CD4-positive, alpha-beta T cell treated with Interleukin-15 for 1 hour (primary cell): ENCODE measurements at places on chromosomes 13 and 19.

DNA sequence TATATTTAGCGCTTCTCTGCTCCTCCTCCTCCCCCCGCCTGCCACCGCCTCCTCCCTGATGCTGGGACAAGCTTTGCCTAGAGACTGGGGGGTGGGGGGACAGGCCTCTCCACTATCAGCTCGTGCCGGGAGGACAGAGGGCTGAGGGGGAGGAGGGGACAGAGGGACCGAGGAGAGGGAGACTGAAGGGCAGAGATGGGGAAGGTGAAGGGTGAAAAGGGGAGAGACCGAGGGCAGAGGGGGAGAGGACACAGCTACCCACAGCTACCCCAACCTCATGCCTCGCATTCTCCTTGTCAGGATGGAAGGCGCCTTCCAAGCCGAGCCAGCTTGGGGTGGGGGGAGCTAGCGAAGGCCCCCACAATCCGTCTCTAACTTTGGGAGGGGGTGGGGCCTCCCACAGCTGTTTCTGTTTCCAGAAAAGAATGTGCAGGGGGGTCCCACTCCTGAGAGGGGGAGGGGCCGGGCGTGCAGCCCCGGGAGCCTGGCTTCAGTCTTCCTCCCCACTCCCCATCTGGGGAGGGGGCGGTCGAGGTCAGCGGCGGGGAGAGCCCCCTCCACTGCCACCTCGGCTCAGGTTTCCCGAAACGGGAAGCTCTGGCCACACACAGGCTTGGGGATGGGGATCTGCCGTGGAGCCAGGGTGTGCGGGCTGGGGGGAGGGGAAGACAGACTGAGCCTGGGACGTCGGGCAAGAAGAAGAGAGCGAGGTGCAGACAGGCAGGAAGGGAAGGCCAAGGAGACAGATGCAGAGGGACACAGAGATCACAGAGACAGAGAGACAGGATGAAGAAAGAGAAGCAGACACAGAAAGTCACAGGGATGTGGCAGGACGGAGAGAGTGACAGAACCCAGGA, 1.6 kb downstream of the DACT3 start:
- DNase-seq, result peak; percentile 26

- DNase-seq, result peak; percentile 47
Measured at GRCh38 chr19:41225238-41226052, 6.4 kb downstream of the AXL start.

DNA sequence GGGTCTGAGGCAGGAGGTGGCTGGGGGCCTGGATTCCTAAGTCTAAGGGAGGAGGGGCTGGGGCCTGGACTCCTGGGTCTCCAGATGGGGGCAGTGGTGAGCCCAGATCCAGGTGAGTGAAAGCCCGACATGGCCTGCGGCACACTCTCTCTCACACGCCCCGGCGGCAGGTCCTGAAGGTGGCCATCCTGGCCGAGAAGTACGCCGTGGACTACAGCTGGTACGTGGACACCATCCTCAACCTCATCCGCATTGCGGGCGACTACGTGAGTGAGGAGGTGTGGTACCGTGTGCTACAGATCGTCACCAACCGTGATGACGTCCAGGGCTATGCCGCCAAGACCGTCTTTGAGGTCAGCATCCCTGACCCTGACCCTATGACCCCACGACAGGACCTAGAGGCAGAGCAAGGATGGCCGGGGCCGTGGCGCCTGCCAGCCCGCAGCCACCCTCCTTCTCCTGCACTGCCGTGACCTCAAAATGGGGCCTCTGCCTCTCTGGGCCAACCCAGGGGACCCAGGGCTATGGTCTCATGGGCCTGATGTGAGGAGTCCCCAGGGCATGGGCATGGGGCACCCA, 13.2 kb downstream of the FUZ start:
- no peak for DNase-seq

- DNase-seq, result no peak
Measured at GRCh38 chr19:2129486-2129885, 21.9 kb downstream of the AP3D1 start.

DNA sequence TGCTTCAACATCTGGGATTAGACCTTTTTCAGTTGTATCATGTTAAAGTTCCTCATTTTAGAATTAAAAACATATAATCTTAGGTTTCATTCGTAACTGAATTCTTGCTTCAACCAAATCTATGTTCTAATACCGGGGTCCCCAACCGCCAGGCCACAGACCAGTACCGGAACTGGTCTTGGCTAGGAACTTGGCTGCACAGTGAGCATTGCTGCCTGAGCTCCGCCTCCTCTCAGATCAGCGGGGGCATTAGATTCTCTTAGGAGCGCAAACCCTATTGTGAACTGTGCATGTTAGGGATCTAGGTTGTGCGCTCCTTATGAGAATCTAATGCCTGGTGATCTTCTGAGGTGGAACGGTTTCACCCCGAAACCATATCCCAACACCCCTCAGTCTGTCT, 19.2 kb downstream of the ITM2B start:
- no peak for DNase-seq

GRCh38 chr13:24632382-24633121, 47.7 kb upstream of the ATP12A start:
- no peak for DNase-seq

DNA sequence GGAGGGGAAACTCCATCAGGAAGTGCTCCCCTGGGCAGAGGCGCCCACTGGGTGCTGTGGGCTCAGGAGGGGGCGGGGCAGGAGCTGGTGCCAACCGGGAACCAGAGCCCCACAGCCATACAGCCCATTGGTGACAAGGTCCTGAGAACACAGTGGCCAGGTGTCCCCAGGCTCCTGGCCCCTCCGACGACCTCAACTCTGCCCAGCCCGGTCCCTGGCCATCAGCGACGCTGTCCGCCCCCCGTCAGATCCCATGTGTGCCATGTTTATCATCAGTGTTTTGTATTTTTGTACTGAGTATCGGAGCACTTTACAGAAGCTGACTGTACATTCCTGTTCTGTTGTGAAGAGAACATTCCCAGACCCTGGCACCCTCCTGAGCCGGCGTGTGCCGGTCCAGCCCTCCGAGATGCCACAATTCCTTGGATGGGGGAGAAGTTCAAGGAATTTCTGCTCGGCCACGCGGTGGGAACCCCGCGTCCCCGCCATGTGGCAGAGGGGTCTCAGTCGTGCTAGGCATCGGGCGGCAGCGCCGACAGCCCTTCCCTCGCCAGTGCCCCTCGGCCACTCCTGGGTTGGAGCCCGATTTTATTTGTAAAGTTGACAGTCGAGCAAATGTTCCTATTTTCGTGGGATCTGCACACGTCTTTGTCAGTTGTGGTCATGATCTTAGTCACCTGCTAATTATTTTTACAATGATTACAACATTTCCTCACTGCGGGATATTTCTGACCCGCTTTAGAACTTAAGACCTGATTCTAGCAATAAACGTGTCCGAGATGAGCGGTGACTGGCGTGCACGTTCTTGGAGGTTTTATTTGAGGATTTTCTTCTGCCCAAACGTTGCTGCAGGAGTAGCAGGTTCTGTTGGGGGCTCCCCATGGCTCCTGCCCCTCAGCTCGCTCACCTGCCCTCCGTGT, 16.9 kb downstream of the PEX11G start:
- no peak for DNase-seq

GRCh38 chr13:113734826-113735125, 24.2 kb upstream of the TMEM255B start:
- no peak for DNase-seq

- no peak for DNase-seq
Measured at GRCh38 chr13:112496166-112496565, 91.8 kb downstream of the TUBGCP3 start.

- no peak for DNase-seq
Measured at GRCh38 chr13:85828094-85828684, 29.0 kb upstream of the SLITRK6 start.

- no peak for DNase-seq
Measured at GRCh38 chr13:113519556-113519955, 29.0 kb upstream of the DCUN1D2 start.

- no peak for DNase-seq
Measured at GRCh38 chr13:21336609-21337349, 122.3 kb downstream of the ZDHHC20 start.

DNA sequence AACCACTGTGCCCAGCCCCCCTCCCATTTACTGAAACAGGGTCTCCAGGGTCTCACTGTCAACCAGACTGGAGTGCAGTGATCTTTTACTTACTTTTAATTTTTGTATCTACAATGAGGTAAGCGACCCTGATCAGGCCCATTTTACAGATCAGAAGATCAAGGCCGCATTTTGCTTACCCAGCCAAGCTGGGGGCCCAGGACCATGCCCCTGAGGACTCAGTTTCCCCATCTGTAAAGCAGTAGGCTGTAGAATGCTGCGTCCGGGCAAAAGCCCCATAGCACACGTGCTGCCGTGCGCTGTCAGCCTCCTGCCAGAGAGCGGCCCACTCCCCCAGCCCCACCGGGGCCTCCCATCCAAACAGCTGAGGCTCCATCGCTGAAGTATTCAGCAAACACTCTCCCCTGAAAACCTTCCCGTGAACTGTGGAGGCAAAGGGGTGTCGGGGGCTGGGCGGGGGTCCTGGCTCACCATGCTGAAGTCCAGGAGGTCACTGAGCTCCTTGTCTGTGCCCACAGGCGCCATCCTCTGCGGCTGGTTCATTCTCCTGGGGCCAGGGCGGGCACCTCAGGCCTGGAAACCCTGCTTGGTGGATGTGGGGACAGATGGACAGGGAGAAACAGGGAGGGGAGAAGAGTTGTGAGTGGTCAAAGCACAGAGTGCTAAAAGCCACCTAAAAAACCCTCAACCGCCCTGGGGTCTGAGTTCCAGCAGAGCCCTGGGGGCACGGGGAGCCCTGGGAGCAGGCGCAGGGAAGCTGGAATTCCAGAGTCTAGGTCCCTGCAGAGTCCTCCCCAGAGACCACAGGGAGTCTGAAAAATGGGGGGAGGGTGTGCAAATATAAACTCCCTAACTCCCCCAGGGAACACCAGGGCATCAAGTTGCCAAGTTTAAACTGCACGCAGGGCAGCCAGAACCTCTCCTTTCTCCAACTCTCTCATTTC, 2.4 kb downstream of the TCF3 start:
- DNase-seq, result no peak

DNA sequence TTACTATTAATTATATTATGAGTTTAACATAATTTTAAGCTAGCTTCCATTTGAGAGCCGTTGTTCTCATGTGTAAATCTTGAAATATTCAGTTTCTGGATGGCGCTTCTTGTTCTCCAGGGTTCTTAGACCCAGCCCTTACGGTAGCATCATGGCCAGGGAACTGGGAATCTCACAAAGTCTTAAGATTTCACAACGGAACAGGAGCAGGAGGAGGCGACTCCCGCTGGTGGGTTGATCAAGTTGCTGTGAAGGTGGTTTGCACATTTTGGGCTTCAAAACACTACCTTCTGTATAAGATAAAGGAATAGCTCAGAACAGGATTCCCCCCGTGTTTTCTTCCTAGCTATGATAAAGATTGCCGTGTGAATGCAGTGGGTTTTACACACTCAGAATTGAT, 2.8 kb downstream of the NAXD start:
- DNase-seq, result no peak

DNA sequence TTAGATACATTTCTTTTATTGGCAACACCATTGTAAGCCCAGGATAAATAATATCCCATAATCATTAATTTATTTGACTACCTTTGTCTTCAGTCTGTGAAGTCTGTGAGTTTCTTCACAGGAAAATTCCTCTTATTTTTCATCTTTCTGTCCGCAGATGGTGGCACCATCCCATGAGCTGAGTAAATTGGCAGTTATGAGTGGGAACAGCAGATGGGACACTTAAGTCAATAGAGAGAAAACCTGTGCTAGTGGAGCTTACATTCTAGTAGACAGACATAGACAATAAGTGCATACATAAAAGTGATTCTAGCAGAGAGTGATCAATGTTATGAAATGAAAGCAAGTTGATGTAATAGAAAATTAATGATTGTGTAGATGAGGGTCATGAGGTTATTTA, 638.2 kb upstream of the MIR17HG start:
- DNase-seq, result no peak

DNA sequence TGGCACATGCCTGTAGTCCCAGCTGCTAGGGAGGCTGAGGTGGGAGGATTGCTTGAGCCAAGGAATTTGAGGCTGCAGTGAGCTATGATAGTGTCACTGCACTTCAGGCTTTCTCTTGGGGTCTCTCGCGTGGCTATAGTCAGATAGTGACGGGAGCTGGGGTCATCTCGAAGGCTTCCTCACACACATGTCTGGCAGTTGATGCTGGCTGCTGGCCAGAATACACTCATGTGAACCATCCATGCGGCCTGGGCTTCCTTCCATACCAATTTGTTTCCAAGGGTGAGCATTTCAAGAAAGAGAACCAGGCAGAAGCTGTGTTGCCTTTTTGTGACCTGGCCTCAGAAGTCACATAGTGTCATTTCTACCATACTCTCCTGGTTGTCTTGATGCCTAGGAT, 26.4 kb downstream of the LEUTX start:
- no peak for DNase-seq

DNA sequence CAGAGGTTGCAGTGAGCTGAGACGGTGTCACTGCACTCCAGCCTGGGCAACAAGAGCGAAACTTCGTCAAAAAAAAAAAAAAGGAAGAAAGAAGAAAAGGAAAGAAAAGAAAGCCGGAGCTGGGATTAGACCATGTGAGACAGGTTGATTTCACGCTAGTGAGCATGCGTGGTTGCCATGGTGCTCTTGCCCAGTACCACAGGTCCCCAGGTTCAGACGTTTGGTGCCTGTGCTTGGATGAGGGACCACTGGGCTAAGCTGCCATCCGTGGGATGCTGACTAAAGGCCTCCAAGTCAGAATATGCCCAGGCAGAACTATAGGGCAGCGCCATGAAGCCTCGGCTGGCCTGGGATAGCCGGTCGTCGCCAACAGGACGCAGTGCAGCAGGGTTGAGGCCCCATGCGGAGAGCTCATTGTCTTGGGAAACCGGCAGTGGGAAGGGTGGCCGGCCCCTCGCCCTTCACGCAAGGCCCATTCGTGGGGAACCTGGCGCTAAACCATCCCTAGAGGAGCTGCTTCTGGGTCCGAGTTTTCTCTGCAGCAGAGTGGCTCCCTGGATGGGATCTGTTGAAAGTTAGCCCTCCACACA, 7.2 kb upstream of the TEX101 start:
- no peak for DNase-seq
